ENCODE measurements at places on chromosomes 7 and 10. TPM values are rescaled to one million over a fixed set of nuclear protein-coding genes. Genes with fewer than 3 reads are reported as not detected.

Gene VAX1
- total RNA-seq = not detected

Gene SMKR1
- not detected for total RNA-seq

Gene ST7
- 26.4 TPM for total RNA-seq

Gene CLDN15
- total RNA-seq = 3.3 TPM

Gene CAMK2B
- total RNA-seq = 0.65 TPM

Gene PRKCQ
- total RNA-seq = not detected

Gene BMPER
- 0.65 TPM for total RNA-seq

Gene MAGI2
- 4.5 TPM for total RNA-seq

Gene CNTNAP2
- not detected for total RNA-seq

Measured in vein endothelial cell (primary cell).